ENCODE measurements at places on chromosomes 4 and X.

- no peak overlapping the region for H3K4me3 ChIP-seq
- no peaks in the 10 kb centered on the region for H3K4me1 ChIP-seq
- H3K27ac ChIP-seq: no peak overlapping the region
- no peaks in the 10 kb centered on the region for H3K27me3 ChIP-seq
- DNase-seq: no peak
These were observed 4.8 kb downstream of the MYL5 start for GRCh38 chr4:679104-679481.

DNA sequence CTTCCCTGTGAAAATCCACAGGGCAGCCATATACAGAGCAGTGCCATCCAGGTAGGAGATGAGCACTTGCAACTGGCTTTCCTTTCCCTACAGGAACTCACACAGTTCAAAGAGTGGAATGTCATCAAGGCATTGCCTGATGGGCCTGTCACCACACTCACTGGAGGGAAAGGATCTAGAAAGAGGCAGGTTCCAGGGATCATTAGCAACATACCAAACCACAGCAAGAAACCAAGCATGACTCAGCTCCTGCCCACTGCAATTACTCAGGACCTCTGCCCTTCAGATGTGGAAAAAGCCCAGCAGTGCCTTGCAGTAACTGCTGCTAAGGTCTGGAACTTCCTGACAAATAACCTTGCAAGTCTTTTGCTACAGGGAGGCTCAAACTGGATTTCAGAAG lies 101.2 kb downstream of the ZNF674 start:
- no peak overlapping the region for H3K27ac ChIP-seq
- no peak for DNase-seq
- H3K27me3 ChIP-seq: no peaks in the 10 kb centered on the region
- H3K4me1 ChIP-seq: no peaks in the 10 kb centered on the region

DNA sequence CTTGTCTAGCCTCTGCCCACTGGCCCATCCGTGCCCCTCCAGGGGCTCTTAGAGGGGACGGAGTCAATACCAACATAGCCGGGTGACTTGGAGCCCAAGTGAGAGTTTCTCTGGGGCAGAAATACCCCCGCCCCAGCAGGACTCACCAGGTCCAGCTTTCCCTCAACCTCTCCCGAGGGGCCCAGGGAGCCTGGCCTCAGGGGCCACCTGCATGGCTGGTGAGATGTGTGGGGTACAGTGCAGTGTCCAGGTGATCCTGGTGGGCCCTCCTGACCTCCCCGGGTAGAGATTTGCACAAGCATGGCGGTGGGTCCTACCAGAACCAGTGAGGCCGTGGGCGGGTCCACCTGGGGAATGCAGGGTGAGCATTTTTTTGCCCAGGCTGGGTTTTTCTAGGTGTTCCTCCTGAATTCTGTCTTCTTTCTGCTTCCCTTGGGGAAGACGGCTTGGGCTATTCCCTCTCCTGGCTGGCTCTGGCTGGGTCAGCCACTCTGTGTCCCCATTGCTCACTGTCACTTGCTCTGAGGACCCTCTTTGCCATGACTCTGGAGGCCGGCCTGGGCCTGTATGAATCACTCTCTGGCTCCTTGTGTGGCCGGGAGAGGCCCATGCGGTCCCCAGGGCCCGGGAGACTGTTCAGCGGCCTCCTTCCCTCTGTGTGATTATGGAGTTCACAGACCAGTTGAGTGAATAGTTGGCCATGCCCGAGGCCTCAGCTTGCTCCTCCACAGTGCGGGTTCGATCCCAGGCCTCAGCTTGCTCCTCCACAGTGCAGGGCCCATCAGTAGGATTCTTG lies 71.0 kb upstream of the NKX1-1 start:
- no peaks in the 10 kb centered on the region for H3K27me3 ChIP-seq
- H3K4me3 ChIP-seq: no peak overlapping the region
- H3K36me3 ChIP-seq: no peaks in the 10 kb centered on the region
- no peaks in the 10 kb centered on the region for H3K4me1 ChIP-seq
- DNase-seq: no peak

DNA sequence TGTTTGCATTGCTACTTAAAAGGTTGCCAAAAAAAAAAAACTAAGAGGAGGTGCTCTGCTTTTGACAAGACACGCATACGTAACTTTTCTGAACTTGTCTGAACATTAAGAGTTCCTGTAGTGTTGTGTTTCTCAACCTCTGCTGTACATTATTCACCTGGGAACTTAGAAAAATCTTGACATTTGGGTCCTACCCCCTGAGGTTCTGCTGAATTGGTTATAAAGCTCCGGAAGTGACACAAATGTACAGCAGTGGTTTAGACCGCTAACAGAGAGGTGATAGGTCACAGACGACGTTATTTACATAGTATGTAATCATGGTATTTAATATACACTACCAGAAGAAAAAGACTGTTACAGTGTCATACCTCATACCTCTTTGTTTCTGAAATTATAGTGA lies 61.1 kb downstream of the CPEB2 start:
- H3K4me3 ChIP-seq: no peak overlapping the region
- no peak for DNase-seq
- H3K36me3 ChIP-seq: peaks cover 28% of the 10 kb centered on the region

DNA sequence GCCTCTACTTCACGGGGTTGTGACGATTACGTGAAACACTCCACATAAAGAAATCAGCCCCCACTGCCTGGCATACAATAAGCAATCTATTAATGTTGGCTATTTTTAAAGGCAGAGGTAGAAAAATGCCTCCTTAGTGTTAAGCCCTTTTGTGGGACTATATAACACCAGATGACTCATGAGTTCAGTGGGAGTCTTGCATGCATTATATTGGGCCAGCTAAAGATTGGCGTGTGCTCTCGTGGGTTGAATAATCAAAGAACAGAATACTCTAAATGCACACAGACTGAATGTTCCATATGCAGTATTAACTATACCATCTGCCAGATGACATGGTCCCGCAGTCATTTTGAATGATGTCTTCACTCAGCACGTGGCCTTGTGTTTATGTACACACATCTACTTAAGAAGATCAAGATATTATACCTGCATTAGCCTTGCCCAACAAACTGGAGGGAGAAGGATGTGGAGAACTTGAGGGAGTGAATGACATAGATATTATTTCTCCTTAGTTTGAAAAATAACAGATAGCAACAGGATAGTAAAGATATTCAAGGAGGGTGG lies 85.0 kb upstream of the MYOZ2 start:
- no peak overlapping the region for H3K27ac ChIP-seq
- no peak for DNase-seq
- no peak overlapping the region for H3K4me3 ChIP-seq
- no peaks in the 10 kb centered on the region for H3K36me3 ChIP-seq
- H3K4me1 ChIP-seq: no peaks in the 10 kb centered on the region

- H3K27me3 ChIP-seq: no peaks in the 10 kb centered on the region
- H3K27ac ChIP-seq: no peak overlapping the region
- no peaks in the 10 kb centered on the region for H3K36me3 ChIP-seq
- DNase-seq: no peak
- H3K4me1 ChIP-seq: peaks cover 6% of the 10 kb centered on the region
These were observed 45.4 kb downstream of the MBNL3 start for GRCh38 chrX:132443196-132444135.

DNA sequence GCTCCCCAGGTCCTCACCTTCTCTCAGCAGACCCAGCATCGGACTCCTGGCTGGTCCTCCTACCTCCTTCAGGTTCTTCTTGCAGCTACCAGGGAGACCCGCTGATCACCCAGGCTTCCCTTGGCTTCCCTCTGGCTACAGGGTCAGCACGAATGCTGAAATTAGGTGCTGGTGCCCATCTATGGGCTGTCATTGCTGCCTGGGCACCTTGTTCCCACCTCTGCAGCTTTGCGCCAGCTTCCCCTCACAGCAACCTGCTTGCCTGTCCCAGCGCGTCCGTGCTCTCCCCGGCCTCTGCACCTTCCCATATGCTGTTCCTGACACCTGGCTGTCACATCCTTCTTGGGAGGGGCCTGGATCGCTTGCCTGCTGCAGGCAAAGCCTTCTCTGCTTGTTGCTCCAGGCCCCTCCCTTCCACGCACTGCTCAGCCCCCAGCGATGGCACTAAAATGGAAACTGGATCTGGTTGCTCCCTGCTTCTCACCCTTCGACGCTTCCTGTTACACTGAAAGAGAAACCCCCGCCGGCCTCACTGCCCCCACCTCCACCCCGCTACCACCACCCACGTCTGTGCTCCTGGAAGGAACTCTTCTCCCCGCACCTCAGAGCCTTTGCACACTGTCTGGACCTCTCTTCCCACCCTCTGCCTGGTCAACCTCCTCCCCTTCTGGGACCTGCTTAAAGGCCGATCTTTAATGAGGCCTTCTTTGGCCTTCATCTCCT lies 22.2 kb downstream of the C4orf50 start:
- no peak for DNase-seq
- no peaks in the 10 kb centered on the region for H3K36me3 ChIP-seq
- H3K27ac ChIP-seq: no peak overlapping the region
- H3K4me3 ChIP-seq: no peak overlapping the region

DNA sequence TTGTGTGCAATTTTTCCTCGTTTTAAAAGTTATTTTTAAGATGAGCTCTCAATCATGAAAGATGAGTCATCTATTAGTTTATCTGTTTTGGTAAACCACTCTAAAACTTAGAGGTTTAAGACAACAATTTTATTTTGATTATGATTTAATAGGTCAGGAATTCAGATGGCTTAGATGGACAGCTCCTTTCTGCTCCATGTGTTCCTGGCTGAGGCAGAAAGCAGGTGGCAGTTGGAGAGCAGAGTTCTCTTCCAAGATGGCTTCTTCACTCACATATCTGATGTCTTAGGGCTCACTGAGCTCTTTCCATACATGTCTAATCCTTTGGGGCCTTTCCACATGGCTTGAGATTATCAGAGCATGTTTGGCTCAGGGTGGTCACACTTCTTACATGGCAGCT lies 48.3 kb upstream of the GRPR start:
- no peaks in the 10 kb centered on the region for H3K4me1 ChIP-seq
- H3K36me3 ChIP-seq: no peaks in the 10 kb centered on the region
- no peak overlapping the region for H3K4me3 ChIP-seq
- DNase-seq: no peak
- H3K27me3 ChIP-seq: peaks cover 38% of the 10 kb centered on the region

GRCh38 chr4:22338796-22339195 lies 177.1 kb downstream of the ADGRA3 start:
- H3K4me1 ChIP-seq: no peaks in the 10 kb centered on the region
- no peaks in the 10 kb centered on the region for H3K27me3 ChIP-seq
- H3K36me3 ChIP-seq: no peaks in the 10 kb centered on the region
- H3K27ac ChIP-seq: no peak overlapping the region
- H3K4me3 ChIP-seq: no peak overlapping the region
- DNase-seq: no peak

- no peak for DNase-seq
- peak overlapping the region; percentile 89 for H3K4me3 ChIP-seq
- H3K36me3 ChIP-seq: peaks cover 10% of the 10 kb centered on the region
- H3K27ac ChIP-seq: no peak overlapping the region
- H3K27me3 ChIP-seq: no peaks in the 10 kb centered on the region
- H3K4me1 ChIP-seq: peaks cover 13% of the 10 kb centered on the region
These were observed 1.4 kb upstream of the MAGED1 start for GRCh38 chrX:51891821-51892551.

GRCh38 chr4:140968371-140968770 lies 164.9 kb downstream of the RNF150 start:
- no peak overlapping the region for H3K27ac ChIP-seq
- DNase-seq: no peak
- H3K27me3 ChIP-seq: no peaks in the 10 kb centered on the region
- no peak overlapping the region for H3K4me3 ChIP-seq
- no peaks in the 10 kb centered on the region for H3K36me3 ChIP-seq
- H3K4me1 ChIP-seq: no peaks in the 10 kb centered on the region

DNA sequence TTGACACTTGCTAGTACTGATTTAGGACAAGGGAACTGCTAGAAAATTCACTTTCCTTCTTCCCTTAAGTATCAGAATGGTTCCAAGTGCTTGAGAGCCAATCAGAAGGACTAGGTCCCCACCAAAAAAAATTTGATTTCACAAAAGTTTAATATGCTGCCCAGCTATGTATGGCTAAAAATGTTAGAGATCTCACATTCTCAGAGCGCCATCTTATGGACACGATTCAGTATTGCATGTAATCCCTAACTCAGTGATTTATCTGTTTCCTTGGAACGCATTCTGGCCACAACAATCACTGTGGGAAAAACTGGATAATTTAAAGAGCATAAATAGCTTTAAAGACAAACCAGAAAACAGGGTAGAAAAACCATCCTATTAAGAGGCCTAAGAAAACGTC lies 255.1 kb upstream of the GPC4 start:
- no peaks in the 10 kb centered on the region for H3K4me1 ChIP-seq
- H3K27me3 ChIP-seq: peaks cover 8% of the 10 kb centered on the region
- no peak for DNase-seq
- no peak overlapping the region for H3K4me3 ChIP-seq
- H3K27ac ChIP-seq: no peak overlapping the region

DNA sequence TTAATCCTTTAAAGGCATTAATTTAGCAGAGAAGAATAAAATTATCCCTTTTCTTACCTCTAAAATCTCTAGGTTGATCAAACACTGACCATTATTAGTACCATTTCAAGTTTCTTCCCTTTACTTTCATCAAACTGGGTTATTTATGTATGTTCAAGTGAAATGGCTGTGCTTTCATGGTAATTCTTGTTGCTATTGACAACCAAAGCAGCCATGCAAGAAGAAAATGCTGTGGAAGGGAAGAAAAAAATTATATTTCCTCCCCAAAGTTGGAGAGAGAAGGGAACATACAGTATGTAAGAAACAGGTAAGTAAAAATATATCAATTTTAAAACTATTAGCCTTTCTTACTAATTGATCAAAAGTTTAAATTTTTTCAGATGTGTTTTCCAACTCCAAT lies 16.2 kb downstream of the NPNT start:
- H3K27me3 ChIP-seq: peaks cover 11% of the 10 kb centered on the region
- DNase-seq: no peak
- H3K36me3 ChIP-seq: no peaks in the 10 kb centered on the region
- H3K4me3 ChIP-seq: no peak overlapping the region
- no peak overlapping the region for H3K27ac ChIP-seq

- no peak overlapping the region for H3K27ac ChIP-seq
- no peak overlapping the region for H3K4me3 ChIP-seq
These were observed 167.5 kb upstream of the SLC7A11 start for GRCh38 chr4:138409670-138410069.

Data from central memory CD8-positive, alpha-beta T cell (primary cell).